Motor neuron (in vitro differentiated cells): ENCODE measurements at places on chromosomes 1 and 21.

GRCh38 chr1:62826901-62827300, 43.0 kb downstream of the ATG4C start:
- ATAC-seq, result no peak

DNA sequence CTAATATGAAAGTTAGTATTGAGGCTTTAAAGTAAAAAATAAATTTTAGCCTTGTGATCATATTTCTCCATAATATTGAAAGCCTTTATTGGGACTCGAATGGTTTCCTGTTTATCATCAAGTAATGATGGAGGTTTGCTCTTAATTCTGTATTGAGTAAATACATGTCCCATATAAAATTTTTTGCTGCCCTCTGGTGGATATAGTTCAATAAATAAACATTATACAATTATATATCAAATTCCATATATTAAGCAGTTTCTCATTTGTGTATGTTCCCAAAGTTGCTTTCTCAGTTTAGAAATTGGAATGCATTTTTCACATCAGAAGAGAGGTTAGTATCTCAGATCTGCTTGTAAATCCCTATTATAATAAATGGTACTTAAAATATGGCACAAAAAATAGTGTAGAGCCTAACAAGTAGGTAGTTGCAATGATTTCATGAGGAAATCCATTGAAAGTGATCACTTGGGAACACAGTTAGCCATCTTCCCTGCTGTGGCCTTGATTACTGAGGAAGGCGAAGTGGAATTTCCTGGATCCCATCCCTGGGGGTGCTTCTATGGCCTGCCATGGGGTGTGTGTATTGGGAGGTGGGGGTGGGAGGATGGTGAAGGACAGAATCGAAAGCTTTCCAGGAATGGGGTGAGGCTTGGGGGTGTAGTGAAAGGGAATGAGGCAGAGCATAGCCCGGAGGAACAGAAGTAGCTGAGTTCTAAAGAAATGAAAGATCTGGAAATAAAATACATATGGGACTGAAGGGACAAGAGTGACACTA, 84.1 kb upstream of the C21orf91 start:
- ATAC-seq, result no peak

GRCh38 chr1:201838381-201838780, 9.4 kb downstream of the IPO9 start:
- no peak for ATAC-seq

DNA sequence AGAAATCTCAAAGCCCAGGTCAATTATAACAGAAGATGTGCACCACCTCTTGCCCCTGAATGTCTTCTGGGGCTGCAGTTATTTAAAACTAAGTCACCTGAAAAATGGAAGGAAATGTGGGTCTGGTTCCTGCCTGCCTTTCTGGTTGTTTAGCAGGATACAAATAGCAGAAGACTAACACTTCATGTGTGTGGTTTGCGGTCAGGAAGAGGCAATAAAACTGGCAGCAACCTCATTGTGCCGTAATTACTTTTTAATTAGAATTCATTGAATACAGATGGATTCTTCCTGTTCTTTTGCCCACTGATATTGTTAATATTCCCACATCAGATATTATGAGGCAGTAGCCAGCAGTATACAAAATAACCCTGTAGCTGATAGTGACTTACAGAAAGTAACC, 345.7 kb downstream of the ZNF326 start:
- no peak for ATAC-seq

DNA sequence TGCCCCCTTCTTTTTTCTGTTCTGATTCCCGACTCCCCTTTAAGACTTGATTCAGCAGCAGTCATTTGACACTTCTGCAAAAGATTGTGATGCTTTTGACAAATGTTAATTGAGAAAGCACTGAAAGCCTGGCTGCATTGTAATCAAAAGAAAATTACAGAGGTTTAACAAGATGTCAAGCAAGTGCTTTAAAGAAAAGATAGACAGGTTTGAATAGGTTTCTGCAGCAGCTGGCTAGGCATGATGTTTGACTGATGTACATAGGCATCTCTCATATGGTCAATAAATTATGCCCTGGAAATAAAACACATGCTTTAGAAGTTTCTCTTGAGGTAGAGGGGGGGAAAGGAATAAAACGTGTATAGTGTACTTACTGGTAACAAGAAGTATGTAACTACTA, 147.8 kb downstream of the ADGRL2 start:
- no peak for ATAC-seq

DNA sequence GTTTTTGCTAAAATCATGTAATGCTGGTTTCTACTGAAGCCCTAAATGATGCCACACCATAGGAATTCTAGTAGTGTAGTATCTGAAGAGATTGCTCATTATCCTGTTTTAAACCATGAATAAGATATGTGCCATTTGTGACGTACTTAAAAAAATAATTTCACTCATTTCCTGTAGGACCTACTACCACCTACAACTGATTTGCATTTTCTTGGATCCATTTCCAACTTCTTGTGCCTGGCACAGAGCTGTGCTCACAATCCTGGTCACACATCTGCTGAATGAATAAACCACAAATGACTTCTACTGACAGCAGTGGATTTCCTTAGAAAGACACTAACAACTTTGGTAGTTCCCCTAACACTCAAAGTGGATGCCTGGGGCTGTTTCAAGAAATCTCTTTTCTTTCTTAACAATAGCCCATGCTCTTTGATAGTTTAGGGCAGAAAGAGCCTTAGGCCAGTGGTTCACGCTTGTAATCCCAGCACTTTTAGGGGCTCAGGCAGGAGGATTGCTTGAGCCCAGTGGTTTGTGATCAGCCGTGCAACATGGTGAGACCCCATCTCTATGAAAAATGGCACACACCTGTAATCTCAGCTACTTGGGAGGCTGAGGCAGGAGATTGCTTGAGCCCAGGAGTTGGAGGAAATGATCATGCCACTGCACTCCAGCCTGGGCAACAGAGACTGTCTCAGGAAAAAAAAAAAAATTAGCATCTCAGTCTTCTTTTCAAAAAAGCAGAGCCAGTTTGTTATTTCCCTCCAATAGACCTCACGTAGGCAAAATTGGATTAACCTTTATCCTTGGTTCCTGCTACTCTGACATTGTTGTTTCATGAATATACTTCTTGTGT, 13.0 kb upstream of the BATF3 start:
- peak; percentile 47 for ATAC-seq

DNA sequence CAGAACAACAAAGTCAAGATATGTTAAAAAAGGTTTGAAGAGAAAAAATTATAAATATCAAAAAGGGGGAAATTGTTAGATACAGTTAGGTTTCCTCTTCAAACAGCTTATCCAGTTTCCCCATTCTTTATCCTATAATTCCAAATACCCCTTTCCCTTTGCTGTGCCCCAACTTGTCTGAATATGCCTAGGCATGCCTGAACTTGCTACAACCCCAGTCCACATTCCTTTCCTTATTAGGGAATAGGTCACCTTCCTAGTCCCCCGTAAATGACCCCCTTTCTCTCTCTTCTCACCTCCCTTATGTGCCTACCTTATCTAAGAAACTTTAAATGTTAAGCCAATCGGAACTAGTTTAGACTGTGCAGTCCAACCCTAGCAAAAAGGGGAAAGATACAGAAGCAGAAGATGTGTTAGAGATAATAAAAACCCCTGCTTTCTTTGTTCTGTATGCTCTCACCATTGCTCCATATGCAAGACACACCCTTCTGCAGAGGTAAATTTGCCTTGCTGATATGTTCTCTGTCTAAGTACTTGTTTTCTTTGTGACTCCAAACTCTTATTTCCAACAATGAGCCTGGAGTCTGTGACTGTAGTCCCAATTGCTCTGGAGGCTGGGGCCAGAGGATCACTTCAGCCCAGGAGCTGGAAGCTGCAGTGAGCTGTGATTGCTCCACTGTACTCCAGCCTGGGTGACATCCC, 810.1 kb downstream of the PLA2G4A start:
- peak; percentile 37 for ATAC-seq

DNA sequence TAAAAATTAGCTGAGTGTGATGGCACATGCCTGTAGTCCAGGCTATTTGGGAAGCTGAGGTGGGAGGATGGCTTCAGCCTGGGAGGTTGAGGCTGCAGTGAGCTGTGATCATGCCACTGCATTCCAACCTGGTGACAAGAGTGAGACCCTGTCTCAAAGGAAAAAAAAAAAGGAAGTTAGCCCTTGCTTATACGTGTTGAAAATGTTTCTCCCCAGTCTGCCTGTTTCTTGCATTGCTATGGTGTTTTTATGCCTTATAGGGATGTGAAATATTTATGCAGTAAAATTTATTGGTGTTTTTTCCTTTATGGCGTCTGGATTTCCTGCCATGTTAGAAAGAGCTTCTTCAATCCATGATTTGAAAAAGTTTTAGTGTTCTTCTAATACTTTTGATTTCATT, 3.6 kb upstream of the RERE start:
- no peak for ATAC-seq

GRCh38 chr21:21915816-21916215, 917.6 kb downstream of the NCAM2 start:
- no peak for ATAC-seq

- ATAC-seq, result no peak
Observed at GRCh38 chr1:80375662-80376061, 1369.1 kb upstream of the ADGRL4 start.

DNA sequence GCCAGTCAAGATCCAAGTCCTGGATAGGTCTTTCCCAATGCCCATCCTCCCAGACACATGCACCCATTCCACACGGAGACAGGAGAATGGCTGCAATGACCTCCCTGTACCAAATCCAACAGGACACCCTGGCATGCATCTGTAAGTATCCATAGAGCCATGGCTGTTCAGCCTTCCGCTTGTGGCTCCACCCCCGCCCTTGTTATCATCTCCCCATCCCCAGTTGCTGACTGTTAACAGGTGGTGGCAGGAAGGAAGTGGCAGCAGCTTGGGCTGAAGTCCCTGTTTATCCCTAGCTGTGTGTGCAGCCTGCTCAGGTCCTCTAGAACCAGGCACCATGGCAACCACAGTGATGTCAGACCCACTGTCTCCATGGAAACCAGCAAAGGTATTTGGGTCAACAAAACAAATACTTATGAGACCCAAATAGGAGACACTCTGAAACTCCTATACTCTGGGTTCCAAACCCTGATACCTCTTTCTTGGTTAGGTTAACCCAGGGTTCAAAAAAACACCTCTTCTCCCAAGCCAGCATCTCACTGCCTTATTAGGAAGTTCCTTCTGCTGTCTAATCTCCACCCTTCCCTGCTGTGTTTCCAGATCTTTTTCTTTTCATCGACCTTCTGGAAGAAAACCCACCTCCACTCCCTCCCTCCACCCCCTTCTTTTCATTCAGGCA, 721 bp downstream of the PBXIP1 start:
- ATAC-seq, result peak; percentile 15

DNA sequence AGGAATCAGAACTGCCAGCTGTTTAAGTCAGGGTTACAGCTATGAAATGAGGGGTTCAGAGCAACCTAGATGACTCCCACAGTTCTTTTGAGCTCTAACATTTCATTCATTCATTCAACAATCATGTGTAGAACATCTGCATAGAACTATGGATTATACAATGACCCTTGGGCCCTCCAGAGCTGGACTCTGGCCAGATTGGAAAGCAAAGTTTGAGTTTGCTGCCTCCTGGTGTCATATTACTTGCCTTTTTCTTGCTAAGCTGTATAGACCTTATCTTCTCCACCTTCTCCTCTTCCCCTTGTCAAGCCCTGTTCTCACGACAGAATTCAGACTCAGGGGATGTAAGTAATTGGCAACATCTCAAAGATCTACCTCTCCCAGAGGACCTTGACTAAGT, 4.0 kb downstream of the CASQ2 start:
- ATAC-seq, result no peak

DNA sequence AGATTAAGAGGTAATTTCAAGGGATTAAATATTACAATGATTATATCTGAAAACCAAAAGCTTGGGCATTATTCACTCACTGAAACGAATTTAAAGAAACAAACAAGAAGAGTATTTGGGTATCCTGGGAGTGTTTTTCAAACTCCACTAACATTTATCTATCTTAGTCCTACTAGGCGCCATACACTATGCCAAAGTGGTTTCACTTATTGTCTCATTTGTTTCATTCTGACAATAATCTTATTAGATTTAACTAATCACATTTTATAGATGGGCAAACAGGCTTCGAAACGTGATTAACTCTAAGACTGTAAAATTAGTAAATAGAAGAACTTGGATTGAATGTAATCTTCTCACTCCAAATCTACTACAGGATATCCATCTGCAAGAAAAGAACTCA, 25.4 kb downstream of the ASH1L start:
- ATAC-seq, result no peak

DNA sequence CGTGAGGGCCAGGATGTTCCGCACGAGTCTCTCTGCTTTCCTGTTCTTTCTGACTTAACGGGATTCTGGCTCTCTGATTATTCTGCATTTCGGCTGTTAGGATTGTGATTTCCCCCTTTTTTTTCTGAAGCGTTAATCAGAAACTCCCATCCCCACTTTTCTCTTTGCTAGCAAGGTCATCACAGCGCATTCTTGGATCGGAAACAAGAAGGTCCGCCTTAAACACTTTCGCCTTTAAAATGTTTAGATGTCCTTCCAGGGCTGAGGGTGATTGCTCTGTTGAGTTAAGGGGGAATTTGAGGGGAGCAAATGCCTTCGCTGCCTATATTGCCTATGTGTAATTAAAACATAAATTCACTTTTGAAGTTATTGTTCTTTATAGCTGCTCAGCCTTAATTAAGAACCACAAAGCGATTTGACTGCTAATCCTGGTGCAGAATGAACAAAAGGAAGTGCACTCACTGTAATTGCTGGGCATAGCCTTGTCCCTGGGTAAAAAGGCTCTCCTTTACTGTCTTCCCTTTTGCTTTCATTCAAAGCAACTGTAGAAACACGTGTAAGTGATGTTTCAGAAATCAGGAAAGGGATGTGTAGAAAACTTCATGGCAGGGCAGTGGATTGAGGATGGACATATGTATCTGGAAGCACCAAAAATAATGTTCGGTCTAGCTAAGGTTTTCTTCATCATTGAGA, 1.2 kb downstream of the LAMC1 start:
- no peak for ATAC-seq

- no peak for ATAC-seq
Observed at GRCh38 chr21:39098696-39099200, 84.5 kb downstream of the PSMG1 start.

DNA sequence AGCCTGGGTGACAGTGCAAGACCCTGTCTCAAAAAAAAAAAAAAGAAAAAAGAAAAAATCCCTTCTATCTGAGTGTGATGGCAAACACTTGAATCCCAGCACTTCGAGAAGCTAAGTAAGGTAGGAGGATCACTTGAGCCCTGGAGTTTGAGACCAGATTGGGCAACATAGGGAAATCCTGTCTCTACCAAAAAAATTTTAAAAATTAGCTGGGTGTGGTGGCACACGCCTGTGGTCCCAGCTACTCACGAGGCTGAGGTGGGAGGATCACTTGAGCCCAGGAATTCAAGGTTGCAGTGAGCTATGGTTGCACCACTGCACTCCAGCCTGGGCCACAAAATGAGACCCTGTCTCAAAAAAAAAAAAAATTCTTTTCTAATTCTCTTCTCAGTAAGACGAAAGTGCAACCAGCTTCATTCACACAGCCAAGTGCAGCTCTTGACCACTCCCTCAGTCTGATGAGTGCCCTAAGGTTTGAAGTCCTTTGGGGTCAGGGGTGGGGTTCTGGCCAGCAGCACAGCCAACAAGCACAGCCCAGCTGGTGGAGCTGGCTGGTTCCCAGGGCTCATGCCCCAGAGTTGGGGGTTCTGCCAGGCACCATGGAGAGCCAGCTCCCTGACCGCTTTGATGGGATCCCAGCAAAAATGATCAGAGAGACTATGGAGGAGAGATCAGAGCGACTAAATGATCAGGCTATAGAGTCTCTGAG, 8.0 kb downstream of the SLC2A5 start:
- no peak for ATAC-seq

GRCh38 chr1:241396747-241397681, 40.0 kb upstream of the RGS7 start:
- no peak for ATAC-seq

- ATAC-seq, result no peak
Observed at GRCh38 chr1:153623101-153623500, 4.2 kb downstream of the S100A13 start.

GRCh38 chr1:114756949-114757454, 782 bp downstream of the CSDE1 start:
- ATAC-seq, result peak; percentile 19
